ENCODE measurements at places on chromosomes 1 and 21.

DNA sequence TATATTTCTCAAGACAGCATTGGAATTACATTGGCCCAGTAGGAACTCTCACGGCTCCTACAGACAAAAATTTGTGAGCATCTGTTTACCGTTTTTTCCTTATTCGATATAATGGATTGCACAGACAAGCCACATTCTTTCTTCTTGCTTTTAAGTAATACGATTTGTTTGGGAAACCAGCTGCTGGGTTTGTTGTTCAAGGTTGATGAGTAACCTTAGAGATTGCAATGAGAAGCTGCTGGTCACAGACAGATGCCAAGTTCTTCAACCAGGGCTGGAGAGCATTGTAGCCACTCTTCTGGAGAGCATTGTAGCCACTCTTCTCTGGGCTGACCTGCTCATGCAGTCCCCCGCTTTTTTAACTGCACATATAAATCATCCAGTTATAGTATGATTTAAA is 1.4 kb upstream of the MIA3 start:
- no peak for DNase-seq

GRCh38 chr1:55416164-55416842 is 201.1 kb upstream of the USP24 start:
- no peak for DNase-seq

DNA sequence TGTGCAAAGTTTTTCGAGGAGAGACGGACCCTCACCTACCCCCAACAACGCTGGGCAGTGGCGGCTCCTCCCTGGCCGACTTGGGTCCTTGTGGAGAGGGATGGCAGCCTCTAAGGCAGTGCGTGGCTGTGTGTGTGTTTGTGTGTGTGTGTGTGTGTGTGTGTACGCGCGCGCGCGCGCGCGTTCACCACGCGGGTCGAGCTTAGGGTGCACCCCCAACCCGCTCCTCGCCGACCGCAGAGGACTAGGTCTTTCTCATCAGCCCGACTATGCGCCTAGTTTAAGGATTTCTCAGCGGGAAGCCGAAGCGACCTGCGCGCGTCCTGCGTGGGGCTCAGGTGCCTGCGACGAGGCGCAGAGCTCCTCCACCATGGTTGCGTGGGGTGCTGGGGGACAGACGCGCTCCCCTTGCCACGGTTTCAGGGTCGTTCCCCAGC is 940 bp downstream of the SOX13 start:
- no peak for DNase-seq

- DNase-seq, result no peak
These were observed 26.2 kb downstream of the OR10J5 start for GRCh38 chr1:159509440-159510228.

GRCh38 chr1:27724961-27725373 is 794 bp upstream of the FAM76A start:
- no peak for DNase-seq

All from NCI-H524 treated with DMSO at 0.1 percent for 48 hours (cell line).